Stimulated activated CD8-positive, alpha-beta memory T cell treated with anti-CD3 and anti-CD28 coated beads, Interleukin-15, amount 100 ng/mL, for 24 hours (primary cell): ENCODE measurements at places on chromosomes 11 and 22.

DNA sequence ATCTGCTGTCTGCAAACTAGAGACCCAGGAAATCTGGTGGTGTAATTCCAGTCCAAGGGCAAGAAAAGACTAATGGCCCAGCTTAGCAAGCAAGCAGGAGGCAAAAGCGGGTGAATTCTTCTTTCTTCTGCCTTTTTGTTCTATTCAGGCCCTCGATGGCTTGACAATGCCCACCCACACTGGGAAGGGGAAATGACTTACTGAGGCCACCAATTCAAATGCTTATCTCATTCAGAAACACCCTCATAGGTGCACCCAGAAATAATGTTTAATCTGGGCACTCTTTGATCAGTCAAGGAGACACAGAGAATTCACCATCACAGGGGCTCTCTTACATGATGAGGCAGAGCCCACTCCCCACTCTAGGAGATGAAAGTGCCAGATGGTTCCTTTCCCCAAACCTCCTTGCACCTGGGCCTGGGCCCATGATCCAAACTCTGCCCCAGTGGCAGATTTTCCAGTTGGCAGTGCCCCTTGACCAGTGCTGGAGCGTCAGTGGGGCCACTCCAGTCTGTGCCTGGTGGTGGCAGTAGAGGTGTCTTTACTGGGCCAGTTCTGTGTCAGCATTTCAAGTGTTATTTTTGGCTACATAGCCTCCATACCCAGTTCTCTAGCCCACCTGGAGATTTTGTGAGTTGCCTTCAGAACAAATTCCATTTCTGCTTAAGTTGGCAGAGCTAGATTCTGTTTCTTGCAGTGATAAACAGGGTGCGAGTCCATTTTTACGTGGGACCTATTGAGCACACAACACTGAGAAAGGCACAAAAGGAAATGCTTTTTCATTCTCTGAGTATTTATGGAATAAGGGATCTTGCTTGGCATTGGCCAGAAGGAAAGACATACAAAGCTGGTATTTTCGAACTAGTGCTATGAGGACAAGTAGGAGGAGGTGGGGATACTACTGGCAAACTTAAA, 7.5 kb downstream of the ELMOD1 start:
- DNase-seq: no peak

GRCh38 chr11:126090452-126090851, 27.8 kb upstream of the CDON start:
- no peak for DNase-seq

- no peak for DNase-seq
Measured at GRCh38 chr22:41469218-41469851, 418 bp downstream of the ACO2 start.

DNA sequence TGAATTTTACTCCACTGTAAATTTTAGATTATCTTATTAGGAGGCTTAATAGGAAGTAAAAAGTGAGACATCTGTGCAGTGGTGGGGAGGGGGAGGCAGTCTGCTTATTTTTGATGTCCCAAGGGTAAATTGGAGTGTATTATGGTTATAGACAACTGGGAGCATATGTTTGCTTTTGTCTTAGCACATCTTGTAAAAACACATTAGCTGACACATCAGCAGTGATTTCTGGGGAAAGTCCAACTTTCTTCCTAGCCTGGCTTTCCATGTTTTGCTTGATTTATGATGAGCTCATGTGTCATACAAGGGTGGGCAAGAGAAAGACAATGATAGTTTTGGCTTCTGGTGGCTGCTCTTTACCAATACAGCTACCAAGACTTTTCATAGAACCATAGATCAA, 4.0 kb downstream of the ANO3 start:
- DNase-seq: no peak

DNA sequence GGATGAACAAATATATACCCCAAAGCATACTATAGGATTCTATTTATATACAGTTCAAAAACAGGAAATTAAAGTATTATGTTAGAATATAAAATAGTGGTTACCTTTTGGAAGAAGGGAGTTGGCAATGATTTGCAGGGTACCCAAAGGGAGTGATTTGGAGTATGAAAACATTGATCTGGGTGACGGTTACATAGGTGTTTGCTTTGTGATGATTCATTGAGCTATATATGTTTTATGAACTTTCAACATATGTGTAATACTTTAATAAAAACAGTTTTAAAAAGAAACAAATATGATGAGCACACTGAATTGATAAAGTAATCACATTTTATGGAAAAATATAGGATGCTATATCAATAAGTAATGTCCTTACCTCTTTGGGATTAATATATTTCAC, 36.0 kb downstream of the C11orf65 start:
- DNase-seq: no peak

GRCh38 chr11:5229796-5230195, 2.9 kb upstream of the HBB start:
- no peak for DNase-seq

DNA sequence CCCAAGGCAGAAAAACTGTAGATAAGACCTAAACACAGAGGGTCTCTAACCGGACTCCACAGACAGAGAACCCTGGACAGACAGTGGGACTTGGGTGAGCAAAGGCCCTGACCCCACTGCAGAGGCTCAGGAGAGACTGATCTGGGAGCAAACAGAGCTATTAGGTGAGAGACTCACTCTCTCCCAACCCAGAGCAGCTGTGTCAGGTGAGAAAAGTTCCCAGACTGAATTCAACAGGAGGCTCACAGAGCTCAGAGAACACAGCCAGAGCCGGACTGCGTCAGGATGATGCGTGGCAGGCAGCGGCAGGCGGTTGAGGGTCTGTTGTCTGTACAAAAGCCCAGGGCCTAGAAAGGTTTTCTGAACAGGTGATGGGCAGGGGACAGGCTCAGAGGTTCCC, 5.5 kb downstream of the RFPL2 start:
- DNase-seq: no peak

- DNase-seq: no peak
Measured at GRCh38 chr11:105670811-105671210, 60.9 kb downstream of the GRIA4 start.

- DNase-seq: no peak
Measured at GRCh38 chr11:119605137-119605665, 123.8 kb downstream of the NECTIN1 start.

- DNase-seq: no peak
Measured at GRCh38 chr11:123434911-123435310, 4.8 kb downstream of the GRAMD1B start.

DNA sequence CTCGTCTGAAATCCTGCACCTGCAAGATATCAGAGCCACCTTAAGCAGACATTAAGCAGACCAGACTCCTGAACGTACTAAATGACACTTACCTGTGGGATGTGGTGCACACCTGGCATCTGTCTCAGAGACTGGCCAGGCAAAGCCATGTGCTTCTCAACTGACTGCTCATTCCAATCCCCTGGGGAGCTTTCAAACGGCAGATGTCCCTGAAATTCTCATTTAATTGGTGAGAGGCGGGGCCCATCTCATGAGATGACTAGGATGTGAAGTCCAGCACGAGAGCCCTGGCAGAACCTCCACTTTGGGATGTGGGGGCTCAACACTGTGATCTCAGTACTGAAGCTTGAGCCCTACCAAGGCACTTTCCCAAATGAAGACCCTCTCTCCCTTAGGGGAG, 84.9 kb upstream of the HMGXB4 start:
- no peak for DNase-seq

- no peak for DNase-seq
Measured at GRCh38 chr11:67054836-67055523, 1.7 kb upstream of the RHOD start.

DNA sequence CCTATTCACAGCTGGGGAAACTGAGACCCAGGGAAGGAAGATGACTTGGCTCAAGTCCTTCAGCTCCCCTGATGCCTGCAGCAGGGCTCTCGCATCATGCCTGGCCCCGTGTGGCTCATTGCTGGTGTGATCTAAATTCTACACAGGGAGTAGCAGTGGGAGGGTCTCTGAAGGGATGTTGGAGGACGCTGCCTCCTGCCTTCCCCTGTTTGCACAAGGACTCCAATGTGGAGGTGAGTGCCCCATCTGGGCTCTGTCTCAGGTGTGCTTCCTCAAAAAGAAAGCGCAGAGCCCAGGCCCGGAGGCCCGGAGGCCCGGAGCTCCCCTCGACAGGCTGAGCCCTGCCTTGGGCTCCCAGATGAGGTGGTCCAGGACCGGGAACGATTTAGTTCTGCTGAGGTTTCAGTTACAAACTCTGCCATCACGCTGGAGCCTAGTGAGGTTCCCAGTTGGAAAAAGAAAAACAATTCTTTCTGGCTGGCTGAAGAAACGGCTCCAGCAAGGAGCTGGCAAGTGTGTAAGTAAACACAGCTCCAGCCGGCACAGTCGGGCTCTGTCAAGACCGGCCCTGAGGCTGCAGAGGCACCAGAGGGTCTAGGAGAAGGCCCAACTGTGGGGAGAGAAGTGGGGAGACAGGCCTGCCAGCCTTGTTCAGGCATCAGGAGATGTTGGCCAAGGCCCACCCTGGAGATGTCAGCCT, 49.8 kb downstream of the NAT10 start:
- DNase-seq: no peak

GRCh38 chr11:11770296-11770695, 71.5 kb upstream of the USP47 start:
- no peak for DNase-seq

DNA sequence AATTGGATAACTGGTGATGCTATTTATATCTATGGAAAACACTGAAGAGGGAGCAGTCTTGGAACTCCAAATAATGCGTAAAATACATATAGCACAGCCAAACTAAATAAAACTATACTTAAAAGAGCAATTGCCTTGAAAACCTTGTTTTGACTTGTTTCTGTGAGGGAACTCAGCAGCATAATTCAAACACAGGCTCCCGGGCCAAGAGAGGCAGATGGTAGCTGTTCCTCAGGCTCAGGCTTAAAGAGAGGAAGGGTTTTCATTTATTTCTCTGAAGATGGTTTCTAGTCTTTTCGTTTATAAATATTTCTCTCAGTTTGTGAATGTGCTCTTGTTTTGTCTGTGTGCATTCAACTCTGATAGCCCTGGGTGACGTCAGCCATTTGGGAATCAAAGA, 82.4 kb downstream of the FANCF start:
- DNase-seq: no peak

GRCh38 chr11:78347956-78348355, 69.7 kb downstream of the GAB2 start:
- no peak for DNase-seq

DNA sequence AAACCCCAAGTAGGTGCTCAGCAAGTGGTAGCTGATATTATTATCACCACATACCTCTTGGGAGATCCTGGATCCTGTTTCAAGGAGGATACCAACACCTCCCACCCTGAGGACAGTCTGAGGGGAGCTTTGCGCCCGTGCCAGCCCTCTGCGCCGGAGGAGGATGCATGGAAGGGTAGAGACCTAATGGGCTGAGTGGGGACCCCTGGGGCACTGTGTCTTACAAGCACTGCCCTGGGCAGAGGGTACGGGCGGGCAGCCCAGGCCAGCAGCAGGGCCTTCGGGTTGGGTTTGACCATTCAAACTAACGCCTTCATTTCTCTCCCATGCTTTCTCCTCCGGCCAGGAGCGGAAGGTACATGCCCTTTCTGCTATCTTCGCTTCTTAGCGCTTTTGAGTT, 26.3 kb downstream of the MYBPC3 start:
- no peak for DNase-seq

DNA sequence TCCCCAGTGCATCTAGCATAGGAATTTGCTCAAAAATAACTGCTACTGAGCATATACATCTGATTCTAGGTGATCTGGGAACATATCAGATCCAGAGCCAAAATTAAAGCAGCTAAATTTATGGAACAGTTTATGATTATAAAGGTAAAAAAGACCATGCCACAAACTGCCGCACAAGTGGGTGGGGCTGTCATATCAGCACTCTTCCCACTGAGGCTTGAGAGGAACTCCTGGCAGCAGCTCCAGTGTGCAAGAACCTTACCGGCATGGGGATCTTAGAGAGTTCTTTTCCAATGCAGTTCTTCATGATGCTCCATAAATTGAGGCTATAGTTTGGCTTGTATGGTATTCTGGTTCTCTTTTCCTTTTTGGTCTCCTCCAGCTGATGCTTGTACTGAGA, 15.3 kb downstream of the OSBP start:
- DNase-seq: no peak

DNA sequence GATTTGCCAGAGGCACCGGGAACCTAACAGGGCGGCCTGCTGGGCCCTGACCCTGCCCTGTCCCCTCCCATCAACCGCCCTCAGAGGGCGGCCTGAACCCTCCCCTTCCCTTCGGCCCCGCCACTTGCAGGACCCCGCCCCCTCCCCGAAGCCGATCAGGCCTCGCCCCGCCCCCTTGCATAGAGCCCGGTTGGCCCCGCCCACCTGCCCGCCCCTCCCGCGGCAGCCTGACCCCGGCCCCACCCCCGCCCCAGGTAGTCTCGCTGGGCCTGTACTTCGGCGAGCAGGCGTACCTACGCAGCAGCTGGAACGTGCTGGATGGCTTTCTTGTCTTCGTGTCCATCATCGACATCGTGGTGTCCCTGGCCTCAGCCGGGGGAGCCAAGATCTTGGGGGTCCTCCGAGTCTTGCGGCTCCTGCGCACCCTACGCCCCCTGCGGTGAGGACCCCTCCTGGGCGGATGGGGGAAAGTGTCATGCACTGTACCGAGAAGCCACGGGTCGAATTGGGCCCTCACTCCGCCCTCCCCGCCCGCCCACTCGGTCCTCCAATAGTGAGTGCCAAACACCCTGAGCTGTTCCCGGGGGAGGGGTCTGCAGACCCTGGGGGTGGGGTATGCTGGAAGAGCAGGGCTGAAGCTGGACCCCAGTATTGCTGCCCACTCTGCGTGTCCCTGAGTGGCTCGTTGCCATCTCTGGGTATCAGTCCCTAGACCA, 94.1 kb downstream of the CACNA1I start:
- DNase-seq: no peak

DNA sequence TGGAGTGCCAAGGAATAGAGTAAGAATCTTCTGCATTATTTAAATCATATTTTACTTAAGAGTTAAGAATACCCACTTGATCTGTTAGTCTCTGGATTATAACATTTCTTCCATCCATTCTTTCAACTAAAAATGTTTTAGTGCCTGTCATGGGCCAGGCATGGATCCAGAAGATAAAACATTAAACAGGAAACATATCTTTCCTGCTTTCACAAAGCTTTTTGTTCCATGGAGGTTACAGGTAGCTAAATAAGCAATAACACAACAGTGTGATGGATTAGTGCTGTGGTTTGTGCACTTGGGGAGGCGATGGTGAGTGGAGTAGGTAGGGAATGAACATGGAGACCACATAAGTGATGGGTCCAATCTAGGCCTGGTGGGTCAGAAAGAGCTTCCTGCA, 258.5 kb downstream of the DDX10 start:
- no peak for DNase-seq

GRCh38 chr11:95108159-95108611, 18.5 kb downstream of the ENDOD1 start:
- DNase-seq: no peak

- DNase-seq: no peak
Measured at GRCh38 chr11:62830904-62831519, 839 bp downstream of the STX5 start.
